GM23248 (cell line): ENCODE measurements at places on chromosomes 1 and 21.
A peak's percentile ranks its signal among the peaks of the same experiment; 100 is the strongest.

DNA sequence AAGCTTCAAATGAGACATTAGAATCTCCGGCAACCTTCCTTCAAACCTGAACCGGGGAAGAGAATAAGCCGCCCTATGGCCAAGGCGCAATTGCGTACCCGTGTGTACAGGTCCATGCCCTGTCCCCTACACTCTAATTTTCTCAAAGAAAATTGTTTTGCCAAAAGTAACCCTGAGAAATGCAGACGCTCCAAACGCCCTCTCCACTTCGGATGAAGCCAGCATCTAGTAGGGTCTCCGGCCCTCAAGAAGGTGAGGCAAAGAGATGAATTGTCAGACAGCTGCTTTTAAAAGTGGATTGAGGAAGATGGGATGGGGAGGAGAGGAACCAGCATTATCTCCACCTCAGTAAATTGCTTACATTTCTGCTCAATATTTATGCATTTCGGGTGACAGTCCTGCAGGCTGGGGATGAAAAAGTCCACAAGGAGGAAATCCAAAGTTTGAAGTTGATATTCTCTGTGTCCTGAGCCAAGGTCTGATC is 630 bp upstream of the LHX9 start:
- no peak for DNase-seq

- no peak for DNase-seq
Observed at GRCh38 chr1:176701151-176701866, 238.3 kb downstream of the PAPPA2 start.

- peak; percentile 73 for DNase-seq
Observed at GRCh38 chr1:1357871-1358432, 403 bp downstream of the MXRA8 start.

DNA sequence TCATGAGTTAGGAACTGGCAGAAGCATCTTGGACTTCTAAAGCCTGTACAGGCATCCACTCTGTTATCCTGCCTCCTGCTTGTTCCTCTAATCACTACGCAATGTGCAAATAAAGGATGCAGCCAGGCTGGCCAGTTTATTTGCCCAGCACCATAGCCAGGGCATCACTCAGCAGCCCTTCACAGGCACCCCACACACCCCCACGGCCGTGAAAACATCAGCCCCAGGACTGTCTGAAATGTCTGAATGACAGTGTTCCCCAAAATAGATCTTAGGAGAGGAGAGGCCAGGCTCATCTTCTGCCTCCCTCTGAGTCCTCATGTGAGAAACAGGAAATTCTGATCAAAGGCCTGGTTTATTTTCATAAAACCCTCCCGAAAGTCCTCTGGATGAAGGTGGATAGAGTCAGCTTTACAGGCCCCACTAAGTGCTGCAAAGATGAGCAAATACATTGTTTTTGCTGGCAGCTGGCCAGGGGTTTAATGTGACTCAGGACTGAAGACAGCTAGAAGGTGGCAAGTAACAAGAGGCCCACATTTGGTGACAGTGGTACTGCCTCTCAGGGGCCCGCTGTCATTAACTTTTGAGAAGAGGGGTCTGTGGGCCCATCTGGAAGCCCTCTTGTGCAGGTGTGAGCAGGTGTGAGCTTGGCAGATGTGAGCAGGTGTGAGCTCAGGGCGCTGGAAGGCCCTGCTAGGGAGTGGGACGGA is 32.9 kb downstream of the GRHL3 start:
- peak; percentile 72 for DNase-seq

GRCh38 chr1:226725897-226726267 is 13.2 kb downstream of the ITPKB start:
- no peak for DNase-seq

- DNase-seq, result peak; percentile 58
Observed at GRCh38 chr1:165899461-165899941, 72.1 kb downstream of the UCK2 start.

GRCh38 chr1:118123116-118123839 is 61.8 kb downstream of the SPAG17 start:
- DNase-seq, result no peak

GRCh38 chr1:201637282-201638079 is 98.6 kb downstream of the NAV1 start:
- DNase-seq, result peak; percentile 74

DNA sequence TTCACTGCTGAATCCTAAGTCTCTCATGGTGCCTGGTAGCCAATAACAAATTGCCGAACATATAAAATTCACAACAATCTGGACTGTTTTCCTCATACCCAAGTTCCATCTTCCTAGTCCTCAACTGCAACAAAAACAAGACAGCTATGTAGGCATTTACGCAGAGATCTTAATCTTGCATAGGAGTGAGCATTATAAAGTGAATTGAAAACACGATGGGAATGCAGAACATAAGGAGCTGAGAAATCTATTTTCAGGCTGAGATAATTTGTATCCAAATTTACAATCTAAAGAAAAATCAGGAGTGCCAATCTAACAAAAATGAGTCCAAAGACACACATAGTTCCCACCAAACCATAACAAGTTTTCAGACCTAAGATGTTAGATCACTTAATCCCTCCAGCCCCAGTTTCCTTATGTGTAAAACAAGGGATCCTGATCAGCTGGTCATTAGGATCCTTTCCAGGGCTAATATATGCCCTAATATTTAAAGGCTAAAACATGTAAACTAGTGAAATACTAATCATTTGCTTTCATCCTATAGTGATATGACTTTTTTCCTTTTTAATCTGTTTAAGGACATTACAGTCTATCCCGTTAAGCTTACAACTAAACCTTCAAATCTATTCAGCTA is 1.9 kb downstream of the SLC16A1 start:
- peak; percentile 32 for DNase-seq

GRCh38 chr1:76106719-76107235 is 32.2 kb downstream of the ST6GALNAC3 start:
- no peak for DNase-seq

- DNase-seq, result no peak
Observed at GRCh38 chr1:119329541-119330461, 38.8 kb upstream of the HAO2 start.
